ENCODE measurements at places on chromosomes 5 and 9.

DNA sequence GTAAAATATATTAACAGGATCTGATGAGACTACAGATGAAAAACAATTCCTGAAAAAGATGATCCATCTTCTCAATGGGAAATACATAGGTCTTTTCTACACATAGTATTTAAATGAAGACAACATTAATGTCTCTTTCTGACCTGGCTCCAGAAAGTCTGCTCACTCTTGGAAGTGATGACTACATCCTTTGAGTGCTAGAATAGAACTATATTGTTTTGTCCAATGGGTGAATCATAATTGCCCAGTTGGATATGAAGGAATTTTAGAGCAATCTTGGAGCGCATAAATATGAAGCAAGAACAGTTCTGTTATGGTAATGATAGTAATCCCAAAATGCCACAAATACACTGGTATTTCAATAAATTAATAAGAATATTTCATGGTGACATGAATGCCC is 322.1 kb downstream of the DEPDC1B start:
- DNase-seq, result no peak

- DNase-seq, result no peak
These were observed 131.2 kb upstream of the KLF4 start for GRCh38 chr9:107620801-107621200.

DNA sequence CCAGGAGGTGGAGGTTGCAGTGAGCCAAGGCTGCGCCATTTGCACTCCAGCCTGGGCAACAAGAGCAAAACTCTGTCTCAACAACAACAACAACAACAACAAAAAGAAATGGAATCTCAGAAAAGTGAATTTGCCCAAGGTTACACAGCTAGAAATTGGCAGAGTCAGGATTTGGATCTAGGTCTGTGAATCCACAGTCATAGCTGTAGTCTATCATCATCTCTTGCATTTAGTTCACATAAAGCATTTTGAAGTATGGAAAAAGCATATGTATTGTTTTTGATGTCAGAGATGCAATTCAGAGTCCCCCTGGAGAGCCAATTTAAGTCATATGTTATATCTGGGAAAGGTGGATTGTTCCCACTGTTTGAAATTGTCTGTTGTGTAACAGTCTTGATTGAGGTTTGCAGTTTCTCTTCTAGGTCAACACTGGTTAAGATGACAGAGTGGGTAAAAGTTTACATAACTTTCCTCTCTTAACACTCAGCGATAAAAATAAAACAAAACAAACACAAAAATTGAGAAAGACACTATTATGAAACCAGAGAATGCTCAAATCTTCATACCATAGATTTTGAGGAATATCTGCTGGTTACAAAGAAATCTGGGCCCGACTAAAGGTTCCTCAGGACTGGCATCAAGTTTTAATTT is 21.5 kb upstream of the GPR21 start:
- DNase-seq, result no peak

- DNase-seq, result no peak
These were observed 557.3 kb upstream of the SEMA6A start for GRCh38 chr5:117131876-117132275.

DNA sequence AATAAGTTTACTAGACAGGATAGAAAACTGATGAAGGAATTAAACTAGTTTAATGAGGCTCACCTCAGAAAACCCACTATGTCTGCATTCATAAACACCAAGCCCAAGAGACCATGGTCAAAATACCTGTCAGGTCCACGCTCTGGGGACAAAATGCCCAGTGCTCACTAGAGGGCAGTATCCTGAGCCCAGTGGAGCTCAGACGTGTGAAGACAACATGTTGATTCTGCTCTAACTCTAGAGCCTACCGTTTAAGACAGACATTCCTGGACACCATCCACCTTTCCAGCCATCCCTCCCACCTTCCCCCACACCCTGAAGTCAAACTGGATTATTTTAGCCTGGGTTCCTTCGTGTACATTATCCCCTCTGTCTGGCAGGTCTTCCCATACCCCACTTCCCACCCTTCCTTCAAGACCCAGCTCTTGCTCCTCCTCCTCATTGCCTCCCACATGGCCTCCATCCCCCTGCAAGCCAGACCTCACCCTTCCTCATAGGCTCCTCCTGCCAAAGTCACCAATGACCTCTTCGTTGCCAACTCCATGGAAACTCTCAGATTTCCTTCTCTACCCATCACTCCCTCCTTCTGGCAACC is 142.3 kb upstream of the FSTL4 start:
- DNase-seq, result peak; percentile 41

- no peak for DNase-seq
These were observed 47.5 kb upstream of the EGFLAM start for GRCh38 chr5:38210676-38211353.

GRCh38 chr5:77292026-77292757 is 81.7 kb downstream of the PDE8B start:
- no peak for DNase-seq

- no peak for DNase-seq
These were observed 134.2 kb downstream of the RNF180 start for GRCh38 chr5:64299805-64300204.

DNA sequence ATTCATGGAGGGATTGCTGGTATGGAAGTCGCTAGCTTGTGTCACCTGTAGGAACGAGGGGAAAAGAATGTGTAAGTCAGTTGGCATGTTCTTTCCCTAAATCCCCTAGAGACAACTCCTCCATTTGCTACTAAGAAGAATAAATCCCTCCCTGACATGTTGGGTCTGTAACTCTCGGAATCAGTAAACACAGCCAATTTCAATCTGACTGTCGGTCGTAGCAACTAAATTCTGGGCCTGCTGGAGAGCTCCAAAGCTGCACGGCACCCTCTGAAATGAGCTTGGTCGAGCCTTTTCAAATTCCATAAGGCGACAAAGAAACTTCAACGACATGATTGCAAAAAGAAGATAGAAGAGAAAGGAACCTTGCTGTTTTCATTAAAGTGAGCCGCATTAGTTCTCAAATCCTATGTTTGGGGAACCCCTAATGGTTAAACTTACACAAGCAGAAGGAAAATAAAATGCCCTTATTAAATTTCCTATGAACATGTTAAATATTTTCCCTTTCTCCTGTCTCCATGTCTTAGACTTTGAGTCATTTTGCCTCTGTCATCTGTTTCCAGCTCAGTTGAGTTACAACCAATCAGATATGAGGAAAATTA is 735.8 kb upstream of the WWC1 start:
- no peak for DNase-seq

DNA sequence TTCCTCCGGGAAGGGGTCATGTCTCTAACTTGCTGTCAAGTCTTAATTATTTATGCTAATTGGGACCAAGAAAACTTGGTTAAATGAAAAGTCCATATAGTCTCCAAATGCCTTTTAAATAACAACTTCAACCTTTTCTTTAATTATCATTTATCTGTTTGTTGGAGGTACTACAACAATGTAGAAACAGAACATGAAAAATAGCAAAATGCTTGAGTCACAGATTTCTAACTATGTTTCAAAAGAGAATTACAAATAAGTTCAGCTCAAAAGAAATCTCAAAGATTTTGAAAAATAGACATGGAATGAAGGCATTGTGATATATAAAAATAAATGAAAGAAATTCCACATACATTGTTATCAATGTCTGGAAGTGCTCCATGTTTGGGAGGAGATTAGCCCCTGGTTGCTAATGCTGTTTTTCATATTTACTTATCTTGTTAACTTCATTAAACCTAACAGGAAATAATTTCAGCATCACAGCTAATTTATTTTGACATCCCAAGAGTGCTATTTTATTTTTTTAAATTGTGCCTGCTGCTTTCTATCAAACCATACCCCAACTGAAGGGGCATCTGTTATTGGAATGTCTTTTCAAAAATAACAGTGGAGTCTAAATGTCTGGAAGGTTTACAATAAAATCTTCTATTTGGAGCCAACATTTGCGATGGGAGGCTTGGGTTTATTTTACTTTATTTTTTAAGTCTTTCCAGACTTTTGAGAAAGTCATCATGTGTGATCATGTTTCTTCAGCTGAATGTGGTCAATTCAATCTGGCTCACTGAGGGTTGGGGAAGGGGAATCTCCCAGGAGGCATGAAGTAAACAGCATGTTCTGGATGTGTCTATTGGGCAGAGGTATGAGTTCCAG is 53.1 kb upstream of the ANKRD55 start:
- no peak for DNase-seq

All from activated CD4-positive, alpha-beta T cell treated with anti-CD3 and anti-CD28 coated beads for 48 hours (primary cell).